Ammon's horn (tissue), 1 donor: ENCODE measurements at places on chromosomes 6 and 20.

DNA sequence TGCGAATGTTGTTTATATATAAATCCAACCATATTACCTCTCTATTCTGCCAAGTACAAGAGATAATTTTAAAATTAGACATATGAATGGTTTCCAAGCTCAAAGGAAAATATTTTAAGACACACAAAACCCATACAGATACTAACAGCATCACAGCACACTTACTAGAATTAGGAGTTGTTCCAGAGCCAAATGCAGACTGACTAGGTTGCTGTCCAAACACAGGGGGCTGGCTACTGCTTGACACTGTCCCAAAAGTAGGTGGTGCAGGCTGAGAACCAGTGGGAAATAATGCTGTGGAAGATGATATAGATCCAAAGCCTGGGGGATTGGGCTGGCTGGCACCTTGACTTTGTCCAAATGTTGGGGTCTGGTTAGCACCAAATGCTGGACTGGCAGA, 24.3 kb downstream of the FAM8A1 start:
- no peak for DNase-seq

DNA sequence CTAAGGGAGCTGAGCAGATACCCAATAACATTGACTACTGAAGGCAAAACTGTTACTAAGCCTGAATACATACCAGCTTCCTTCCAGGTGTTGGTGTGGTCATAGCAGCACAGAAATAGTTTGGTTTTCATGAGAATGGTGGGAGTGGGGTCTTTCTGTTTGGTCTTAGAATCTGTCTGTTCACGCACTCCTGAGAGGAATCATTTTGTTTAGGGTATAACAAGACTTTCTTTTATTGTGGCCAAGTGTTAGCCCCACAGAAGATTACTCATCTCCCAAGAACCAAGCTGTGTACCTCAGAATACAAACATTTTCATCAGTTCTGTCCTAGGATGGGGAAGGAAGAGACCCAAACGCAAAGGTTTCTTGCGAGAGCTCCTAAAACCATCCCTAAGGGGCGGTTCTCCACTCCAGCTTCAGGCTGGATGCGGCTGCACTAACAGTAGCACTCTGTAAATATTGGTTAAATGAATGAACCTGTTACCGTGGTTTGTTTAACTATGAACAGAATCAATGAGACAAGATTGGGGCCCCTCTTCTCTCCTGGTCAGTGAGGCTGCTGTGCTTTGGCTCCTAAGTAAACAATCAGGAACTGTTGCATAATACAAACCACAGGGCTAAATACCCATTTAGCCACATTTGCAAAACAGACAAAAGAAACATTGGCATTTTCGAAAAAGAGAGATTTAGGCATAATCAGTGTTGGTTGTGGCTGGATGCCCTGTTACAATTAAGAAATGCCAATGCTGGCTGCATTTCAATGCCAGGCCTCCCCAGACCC, 44.9 kb downstream of the SNAP25 start:
- DNase-seq = no peak

- no peak for DNase-seq
Measured at GRCh38 chr6:33492093-33492492, 37.7 kb downstream of the ZBTB9 start.

DNA sequence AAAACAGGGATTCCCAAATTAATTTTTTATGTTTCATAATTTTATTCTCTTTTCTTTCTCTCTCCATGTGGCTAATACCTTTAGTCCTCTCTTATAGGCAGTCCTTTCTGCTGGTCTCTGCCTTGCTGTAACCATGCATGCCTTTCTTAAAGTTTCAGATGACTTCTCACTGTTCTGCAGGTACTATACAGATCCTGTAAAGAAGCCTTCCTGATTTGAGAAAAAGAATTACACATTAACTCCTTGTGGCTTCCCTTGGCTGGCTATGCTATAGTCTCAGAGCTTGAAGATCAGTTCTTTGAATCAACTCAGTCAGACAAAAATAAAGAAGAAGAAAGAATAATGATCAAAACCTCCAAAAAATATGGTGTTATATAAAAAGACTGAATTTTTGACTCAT, 7.3 kb upstream of the GPR63 start:
- no peak for DNase-seq

GRCh38 chr6:37432590-37432915, 468 bp upstream of the CMTR1 start:
- no peak for DNase-seq

DNA sequence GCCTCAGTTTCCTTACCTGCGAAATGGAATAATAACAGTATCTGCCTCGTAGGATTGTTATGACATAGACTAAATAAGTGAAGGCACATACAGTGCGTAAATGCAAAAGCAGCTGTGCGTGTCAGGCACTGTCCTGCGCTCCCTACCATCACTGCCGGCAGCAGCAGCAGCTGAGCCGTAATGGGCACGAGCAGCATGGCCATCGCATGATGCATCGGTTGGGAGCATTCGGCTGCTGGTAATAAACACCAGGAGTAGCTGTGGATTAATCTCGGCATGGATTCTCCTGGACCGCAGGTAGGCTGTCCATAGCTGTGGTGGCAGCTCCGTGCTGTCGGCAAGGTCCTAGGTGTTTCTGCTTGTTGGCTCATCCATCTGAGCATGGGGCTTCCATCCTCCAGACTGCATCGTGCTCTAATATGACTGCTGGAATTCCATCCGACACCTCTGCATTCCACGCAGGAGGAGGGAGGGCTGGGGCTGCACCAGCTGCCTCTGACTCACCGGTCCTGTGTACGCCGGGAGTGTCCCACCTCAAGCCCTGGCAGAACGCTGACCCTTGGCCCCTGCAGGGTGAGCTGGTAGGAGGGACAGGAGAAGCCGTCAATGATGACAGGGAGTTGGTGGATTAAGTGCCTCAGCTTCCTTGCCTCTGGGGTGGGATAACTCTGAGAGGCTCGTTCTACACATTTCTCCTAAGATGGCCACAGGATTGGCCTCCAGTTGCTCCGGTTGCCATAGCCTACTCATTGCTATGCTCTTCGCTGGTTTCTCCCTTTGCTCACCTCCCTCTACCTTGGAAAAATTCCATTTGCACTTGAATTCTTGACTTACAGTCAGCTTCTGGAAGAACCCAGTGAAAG, 100.9 kb upstream of the PMEPA1 start:
- no peak for DNase-seq

DNA sequence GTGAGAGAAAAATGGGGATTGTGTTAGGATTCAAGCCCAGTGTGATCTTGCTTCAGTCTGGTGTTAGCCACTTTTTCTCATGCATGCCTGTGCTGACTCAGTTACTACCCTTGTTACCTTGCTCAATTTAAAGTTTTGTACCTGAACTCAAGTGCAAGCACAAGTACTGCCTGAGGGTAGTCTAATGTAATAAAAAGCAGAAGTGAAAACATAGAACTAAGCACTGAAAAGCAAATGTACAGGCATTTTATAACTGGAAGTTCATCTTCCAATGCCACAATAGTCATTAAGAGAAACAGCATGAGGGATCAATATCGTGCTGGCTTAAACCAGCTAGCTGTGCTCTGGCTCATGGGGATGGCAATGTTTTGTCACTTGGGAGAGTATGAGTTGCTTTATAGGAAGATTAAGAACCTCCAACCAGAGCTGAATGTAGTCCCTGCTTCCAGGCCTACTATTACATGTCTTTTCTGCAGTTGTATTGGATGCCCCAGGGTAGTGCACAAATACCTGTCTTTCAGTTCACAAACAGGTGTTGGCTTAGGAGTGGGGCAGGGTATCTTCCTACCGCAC, 48.7 kb downstream of the SLC35F1 start:
- DNase-seq = no peak

DNA sequence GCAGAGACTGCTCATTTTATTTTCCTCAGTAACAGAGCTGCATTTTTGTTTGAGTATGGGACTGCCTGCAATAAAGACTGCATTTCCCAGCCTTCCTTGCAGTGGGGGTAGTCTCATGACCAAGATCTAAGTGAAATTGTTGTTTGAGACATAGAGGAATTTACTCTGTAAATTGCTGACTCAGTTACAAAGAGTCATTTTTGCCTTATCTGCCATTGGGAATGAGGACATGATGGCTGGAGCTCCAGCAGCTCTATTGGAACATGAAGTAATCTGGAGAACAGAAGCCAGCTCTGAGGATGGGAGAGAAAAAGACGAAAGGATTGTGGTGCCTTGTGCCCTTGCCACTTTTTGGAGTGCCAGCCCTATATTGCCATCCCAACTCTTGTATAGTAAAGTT, 2.1 kb upstream of the CST11 start:
- DNase-seq = no peak

GRCh38 chr6:10408457-10408856, 6.4 kb downstream of the TFAP2A start:
- no peak for DNase-seq

DNA sequence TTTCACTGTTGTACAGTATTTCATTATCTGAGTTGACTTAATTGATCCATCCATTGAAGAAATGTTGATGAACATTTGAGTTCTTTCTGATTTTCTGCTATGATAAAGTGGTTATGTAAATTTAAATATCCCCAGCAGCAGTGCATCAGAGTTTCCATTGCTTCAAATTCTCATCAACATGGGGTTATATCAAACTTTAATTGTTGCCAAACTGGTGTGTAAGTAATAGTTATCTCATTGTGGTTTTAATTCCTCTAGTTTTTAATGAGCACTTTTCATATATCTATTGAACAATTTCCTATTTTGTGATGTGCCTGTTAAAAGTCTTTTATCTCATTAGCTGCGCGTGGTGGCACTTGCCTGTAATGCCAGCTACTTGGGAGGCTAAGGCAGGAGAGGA, 18.1 kb downstream of the ZNFX1 start:
- DNase-seq = no peak

- DNase-seq = no peak
Measured at GRCh38 chr6:143337201-143337949, 113.1 kb downstream of the ADAT2 start.

- no peak for DNase-seq
Measured at GRCh38 chr6:80531681-80532619, 425.5 kb downstream of the BCKDHB start.

- no peak for DNase-seq
Measured at GRCh38 chr6:153698001-153698400, 341.0 kb upstream of the OPRM1 start.

DNA sequence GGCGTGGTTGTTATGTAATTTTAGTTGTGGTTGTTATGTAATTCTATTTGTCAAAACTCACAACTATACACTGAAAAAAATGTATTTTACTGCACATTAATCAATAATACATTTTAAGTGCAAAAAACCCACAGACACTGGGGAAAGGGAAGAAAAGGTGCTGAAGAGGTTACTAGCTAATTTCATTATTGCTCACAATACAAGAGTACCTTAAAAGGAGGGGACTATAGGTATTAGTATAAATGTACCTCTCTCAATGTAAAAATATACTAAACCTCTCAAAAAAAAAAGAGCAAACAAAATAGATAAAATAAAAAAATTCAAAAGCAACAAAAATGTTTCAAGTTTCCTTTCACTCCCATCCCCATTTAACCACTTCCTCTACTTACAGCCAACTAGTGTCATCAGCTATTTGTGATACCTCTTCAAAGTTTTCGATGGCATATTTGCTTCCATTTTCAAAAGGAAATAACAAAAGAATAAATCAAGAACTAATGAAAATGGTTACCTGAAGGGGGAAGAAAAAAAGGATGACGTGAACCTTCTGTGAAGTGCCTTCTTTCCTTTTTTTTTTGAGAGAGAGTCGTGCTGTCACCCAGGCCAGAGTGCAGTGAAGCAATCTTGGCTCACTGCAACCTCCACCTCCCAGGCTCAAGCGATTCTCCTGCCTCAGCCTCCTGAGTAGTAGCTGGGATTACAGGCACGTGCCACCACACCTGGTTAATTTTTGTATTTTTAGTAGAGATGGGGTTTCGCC, 30.2 kb downstream of the RANBP9 start:
- DNase-seq = no peak

DNA sequence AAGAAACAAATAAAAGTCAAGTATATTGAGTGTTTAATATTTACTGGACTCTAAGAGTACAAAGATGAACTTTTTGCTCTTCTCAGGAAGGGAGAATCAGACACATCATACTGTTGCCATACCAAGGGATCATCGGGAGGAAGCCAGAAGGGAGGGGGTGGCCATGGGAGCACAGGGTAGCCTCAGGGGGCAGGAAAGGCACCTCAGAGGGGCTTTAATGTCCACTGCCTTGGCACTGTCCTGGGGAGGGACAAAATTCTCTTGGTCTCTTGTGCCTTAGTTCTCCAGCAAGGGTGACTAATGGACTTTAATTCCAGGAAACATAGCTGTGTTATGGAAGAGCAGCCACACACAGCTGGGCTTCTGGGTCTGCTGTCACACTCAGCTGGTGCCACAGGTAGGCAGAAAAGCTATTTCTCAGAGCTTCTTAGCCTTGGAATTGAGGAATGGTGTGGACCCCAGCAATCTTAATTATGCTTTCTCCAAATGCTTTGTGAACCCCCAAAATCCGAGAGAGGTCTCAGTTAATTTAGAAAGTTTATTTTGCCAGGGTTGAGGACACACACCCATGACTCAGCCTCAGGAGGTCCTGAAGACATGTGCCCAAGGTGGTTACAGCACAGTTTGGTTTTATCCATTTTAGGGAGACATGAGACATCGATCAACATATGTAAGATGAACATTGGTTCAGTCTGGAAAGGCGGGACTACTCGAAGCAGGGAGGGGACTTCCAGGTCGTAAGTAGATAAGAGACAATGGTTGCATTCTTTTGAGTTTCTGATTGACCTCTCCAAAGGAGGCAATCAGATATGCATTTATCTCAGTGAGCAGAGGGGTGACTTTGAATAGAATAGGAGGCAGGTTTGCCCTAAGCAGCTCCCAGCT, 53.2 kb downstream of the MRAP2 start:
- no peak for DNase-seq

- DNase-seq = no peak
Measured at GRCh38 chr6:466564-466963, 75.0 kb downstream of the IRF4 start.

DNA sequence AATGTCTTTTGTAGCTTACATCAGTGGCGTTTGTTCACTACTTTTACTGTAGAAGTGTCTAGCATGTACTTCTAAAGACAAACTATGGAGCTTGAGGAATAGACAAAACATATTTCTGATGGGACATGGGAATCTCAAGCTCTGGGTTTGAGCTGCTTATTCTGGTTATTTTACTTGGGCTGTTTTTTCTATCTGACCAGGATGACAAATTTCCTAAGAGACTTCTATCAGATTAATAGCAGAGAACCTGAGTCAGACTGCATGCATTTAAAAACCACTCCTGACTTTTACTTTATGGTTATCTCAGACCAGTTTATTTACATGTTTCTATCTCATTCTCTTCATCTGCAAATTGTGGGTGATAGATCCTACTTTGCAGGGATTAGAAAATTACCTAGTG, 1282.3 kb upstream of the GJE1 start:
- DNase-seq = no peak

GRCh38 chr6:28812778-28813569, 110.8 kb downstream of the TRIM27 start:
- DNase-seq = no peak

- no peak for DNase-seq
Measured at GRCh38 chr20:39668038-39668437, 705.9 kb downstream of the DHX35 start.

GRCh38 chr6:56684342-56685101, 41.8 kb upstream of the DST start:
- DNase-seq = no peak

GRCh38 chr6:18724056-18724455, 336.9 kb downstream of the RNF144B start:
- DNase-seq = no peak

- no peak for DNase-seq
Measured at GRCh38 chr6:169194737-169195136, 58.9 kb downstream of the THBS2 start.

- DNase-seq = peak; percentile 42
Measured at GRCh38 chr20:4195499-4195898, 180.1 kb upstream of the RNF24 start.
